ENCODE measurements at places on chromosomes 4 and X.

GRCh38 chr4:156805696-156806095, 165.9 kb downstream of the PDGFC start:
- DNase-seq, result no peak

GRCh38 chr4:154643493-154643892, 31.0 kb upstream of the FGG start:
- DNase-seq, result no peak

- DNase-seq, result no peak
These were observed 3.3 kb upstream of the HAUS3 start for GRCh38 chr4:2245057-2245786.

DNA sequence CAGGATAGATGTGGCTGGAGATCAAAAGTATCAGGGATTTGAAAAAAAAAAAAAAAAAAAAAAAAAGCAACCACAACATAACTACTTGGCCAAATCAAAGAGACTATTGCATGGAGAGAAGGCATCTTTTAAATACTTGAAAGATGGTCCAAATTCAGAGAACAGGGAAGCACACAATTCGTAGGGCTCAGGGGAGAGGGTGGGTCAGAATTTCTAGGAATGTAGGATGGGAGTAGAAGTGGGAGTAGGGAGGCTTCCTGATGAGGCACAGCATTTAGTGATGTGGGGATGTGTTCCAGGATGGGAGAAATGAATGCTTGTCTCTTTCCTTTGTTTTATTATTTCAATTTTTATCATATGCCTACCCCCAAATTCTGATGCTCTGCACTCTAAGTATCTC, 36.3 kb downstream of the RTL3 start:
- DNase-seq, result no peak

DNA sequence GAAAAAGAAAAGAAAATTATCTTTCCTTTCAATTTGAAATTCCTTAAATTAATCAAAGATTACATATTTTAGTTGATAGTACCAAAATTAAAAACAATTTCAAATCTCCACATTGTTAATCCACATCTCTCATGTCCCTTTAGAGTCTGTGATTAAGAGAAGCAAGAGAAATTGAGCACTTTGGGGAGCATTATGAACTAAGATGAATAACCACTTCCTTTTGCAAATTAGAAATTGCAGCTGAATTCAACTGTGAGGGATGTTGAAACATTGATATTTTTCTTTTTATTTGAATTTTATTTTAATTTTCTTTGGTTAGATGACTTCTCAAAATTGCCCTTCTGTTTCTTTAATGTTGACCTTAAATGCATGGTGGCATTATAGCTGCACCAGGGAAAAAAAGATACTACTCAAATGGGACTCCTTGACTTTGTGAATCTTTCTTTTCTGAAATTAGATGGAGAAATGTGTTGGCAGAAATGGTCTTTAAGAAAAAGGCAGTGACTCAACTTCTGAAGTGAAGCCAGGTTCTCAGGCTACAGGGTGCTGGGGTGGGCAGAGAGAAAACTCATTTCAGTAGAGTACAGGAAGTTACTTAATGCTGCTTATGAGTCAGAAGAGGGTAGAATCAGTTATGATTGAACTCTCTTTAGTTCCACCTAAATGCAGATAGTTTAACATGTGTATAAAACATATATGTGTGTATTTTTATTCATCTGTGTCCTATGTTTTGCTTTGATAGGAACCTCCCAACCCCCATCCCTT, 92.0 kb upstream of the TNIP3 start:
- DNase-seq, result peak; percentile 51

- no peak for DNase-seq
These were observed 645.8 kb upstream of the ATOH1 start for GRCh38 chr4:93182722-93183121.

- DNase-seq, result no peak
These were observed 445.6 kb downstream of the ACTRT1 start for GRCh38 chrX:127606590-127606989.

DNA sequence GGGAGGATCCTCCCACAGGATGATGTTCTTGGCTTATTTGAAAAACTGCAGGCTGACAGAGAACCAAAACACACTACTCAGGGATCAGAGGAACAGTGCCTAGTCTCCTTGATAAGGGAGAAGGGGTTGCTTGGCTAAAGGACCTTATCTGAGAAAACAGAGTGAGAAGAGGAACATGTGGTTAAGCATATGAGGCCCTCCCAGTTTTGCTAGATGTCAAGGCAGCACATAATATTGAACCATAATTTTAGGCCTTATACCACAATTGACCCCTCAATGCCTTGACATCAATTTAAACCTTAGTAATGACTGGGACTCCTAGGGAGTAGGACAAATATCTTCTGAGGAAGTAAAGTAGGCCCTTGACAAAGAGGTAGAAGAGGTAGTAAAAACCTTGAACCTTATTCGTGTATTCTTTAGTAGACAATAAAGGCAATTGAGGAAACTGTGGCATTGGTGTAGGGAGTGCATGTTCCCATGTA, 79.3 kb downstream of the TEX13C start:
- no peak for DNase-seq

GRCh38 chr4:100248476-100248875, 58.2 kb upstream of the DDIT4L start:
- DNase-seq, result no peak

GRCh38 chr4:76306882-76307659, 538 bp downstream of the STBD1 start:
- DNase-seq, result no peak

- no peak for DNase-seq
These were observed 214.8 kb downstream of the SLC4A4 start for GRCh38 chr4:71553605-71554004.

GRCh38 chr4:84177831-84178542, 321.1 kb downstream of the NKX6-1 start:
- no peak for DNase-seq

- DNase-seq, result no peak
These were observed 173.6 kb upstream of the MED14 start for GRCh38 chrX:40908857-40909475.

- no peak for DNase-seq
These were observed 78.3 kb downstream of the CT47B1 start for GRCh38 chrX:120797188-120797851.

- DNase-seq, result no peak
These were observed 32.2 kb upstream of the NDST4 start for GRCh38 chr4:115145393-115146160.

DNA sequence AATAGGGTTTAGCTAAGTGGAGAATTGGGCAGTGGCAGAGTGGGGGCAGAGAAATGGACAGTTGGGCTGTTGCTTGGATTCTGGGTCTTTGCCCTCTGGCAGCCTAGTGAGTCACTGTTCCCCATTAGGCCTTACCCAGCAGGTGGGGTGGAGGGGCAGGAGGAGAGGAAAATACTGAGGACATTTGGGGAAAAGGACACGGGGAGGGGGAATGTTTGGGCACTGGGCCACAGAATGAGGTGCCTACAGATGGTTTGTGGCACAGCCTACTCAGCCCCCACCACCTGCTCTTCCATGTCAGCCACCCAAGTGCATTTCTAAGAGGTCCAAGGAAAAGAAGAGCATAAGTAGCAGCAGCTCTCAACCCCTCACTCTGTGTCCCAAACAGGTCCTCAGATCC, 13.0 kb downstream of the SLC16A2 start:
- no peak for DNase-seq

DNA sequence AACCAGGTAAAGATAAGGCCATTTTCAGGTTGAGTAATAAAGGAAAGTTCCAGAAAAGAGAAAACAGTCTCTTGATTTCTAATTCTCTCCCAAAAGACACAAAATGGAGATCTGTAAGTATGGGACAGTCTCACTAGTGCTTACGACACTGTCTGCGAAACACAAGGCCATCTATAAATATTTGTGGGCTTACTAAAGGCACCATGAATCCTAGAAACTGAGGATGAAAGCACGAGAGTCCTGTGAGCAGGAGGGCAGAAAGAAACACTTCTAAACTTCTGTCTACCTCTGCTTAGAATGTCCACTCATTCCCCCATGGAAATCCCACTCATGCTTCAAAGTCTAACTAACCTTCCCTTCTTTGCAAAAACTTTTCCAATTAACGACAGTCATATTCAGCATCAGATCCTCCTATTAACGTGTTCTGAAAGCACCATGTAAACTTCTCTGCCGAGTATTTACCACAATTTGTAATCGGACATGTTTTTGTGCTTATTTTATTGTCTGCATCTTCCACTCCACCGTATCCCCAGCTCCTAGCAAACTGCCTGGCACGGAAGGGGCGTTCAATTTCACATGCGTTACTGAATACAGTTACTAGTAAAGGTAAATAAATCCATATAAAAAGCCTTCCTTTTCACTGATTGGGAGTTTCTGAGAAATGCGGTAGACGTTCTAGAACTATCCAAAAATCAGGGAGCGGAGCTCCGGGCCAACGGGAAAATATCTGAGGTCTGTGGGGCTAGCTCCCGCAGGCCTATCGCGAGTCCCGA, 665 bp downstream of the PSMD10 start:
- no peak for DNase-seq

GRCh38 chr4:147732518-147733235, 789 bp downstream of the ARHGAP10 start:
- DNase-seq, result no peak

- no peak for DNase-seq
These were observed 933 bp downstream of the CNKSR2 start for GRCh38 chrX:21374994-21375707.

DNA sequence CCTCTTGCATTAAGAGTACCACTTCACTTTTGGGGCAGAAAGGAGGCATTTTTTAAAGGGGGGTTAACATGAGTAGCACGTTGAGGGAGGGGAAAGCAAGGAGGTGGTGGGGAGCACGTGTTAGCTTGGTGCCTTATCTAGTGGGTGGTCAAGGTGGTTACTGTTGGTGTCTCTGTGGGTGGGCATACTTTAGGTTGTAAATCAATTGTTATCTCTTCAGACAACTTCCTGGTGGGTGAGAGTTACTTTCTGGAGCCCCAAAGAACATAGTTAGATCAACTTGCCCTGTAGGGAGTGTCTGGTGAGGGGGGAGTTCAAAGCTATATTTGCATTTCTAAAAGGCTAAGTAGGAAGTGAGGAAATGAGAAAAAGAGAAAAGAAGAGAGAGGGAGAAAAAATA, 297.7 kb upstream of the CLNK start:
- no peak for DNase-seq

GRCh38 chr4:69194166-69194565, 20.4 kb downstream of the UGT2B11 start:
- no peak for DNase-seq

DNA sequence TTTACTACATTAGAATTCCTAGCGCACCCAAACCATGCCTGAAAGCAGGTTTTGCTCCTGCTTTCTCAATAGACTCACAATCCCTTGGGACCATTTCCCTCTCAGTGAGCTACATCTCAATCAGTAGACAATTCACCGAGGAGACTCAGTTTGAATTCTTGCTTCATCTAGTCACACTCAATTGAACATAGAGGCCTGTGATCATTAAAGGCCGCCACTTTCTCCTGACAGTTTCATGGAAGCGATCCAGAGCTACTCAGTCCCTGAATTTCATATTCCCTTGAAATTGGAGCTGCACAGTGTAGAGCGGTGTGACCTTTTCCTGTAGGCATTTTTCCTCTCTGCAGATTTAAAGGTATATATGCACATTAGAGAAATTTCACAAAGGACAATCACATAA, 193.9 kb upstream of the SPOCK3 start:
- no peak for DNase-seq

- no peak for DNase-seq
These were observed 7.8 kb upstream of the HPSE start for GRCh38 chr4:83342476-83342875.

GRCh38 chrX:118189628-118190027, 73.0 kb upstream of the KLHL13 start:
- DNase-seq, result no peak

DNA sequence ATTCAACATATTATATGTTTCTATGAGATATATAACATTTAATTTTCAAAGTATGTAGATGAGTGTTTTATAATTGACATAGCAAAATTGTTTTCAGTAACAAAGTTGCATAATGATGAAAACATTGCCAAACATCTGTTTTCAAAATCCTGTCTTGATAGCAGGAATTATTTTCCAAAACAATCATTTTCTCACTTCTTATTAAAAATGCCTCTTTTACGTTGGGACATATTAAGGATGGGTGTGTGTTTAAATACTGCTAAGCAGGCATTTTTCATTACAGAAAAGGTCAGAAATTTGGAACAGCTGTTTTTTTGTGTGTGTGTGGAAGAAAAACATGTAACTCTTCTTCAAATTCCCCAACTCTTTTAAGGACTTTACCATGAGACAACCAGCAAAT, 452.0 kb downstream of the SPRY1 start:
- DNase-seq, result no peak

DNA sequence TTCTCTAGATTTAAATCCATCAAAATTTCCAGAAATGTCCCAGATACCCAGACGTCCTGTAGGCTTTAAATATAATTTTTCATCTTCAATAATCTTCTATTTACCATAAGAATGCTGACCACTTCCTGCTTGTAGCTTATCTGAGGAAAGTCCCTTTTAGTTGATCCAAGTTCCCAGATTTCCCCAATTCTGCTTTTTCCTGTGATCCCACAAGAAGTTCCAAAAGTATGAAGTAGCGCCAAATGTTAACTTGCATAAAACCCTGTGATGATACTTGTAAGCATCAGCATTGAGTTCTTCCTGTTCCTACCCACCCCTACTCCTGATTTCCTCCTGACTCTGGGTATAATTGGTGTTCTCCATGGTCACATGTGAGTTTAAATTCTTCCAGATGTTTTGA, 10.6 kb upstream of the TLR8 start:
- DNase-seq, result no peak

GRCh38 chrX:30613721-30614120, 36.2 kb upstream of the TASL start:
- DNase-seq, result no peak

GRCh38 chr4:169807934-169808509, 50.3 kb upstream of the HPF1 start:
- no peak for DNase-seq

Data from stimulated activated CD4-positive, alpha-beta T cell treated with anti-CD3 and anti-CD28 coated beads, TNF-alpha, amount 100 ng/mL, for 24 hours (primary cell).